Activated CD8-positive, alpha-beta memory T cell treated with anti-CD3 and anti-CD28 coated beads for 1 hour (primary cell): ENCODE measurements at places on chromosomes 1 and 21.

DNA sequence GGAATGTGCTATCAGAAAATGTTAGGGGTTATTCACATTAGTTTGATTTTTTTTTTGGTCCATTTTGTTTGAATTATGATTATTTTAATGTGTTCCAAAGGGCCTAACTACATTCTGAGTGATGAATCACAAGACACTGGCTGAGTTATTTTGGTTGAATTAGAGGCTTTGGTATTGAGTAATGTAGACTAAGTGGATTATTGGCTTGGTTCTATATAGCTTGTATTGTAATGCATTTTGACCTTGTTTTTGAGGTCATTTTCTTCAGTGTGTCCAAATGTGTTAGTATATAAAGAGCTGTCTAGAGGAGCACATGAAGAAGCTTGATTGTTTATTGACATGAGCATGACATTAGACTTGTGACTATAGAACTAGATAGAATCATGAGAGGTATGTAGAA, 3.4 kb downstream of the ZNF326 start:
- no peak for DNase-seq

- DNase-seq: no peak
Measured at GRCh38 chr1:98706173-98706843, 44.8 kb downstream of the SNX7 start.

GRCh38 chr1:145757420-145757819, 38.1 kb downstream of the CD160 start:
- no peak for DNase-seq

GRCh38 chr1:211135342-211135950, 1.5 kb upstream of the KCNH1 start:
- DNase-seq: no peak
